ENCODE measurements at places on chromosomes 6 and 20. TPM values are rescaled to one million over a fixed set of nuclear protein-coding genes. Genes with fewer than 3 reads are reported as not detected.

MRPL14 gene
- total RNA-seq, result 44.9 TPM

ARMH2 gene
- not detected for total RNA-seq

ANGPT4 gene
- total RNA-seq, result not detected

COL20A1 gene
- not detected for total RNA-seq

F13A1 gene
- not detected for total RNA-seq
